ENCODE measurements at places on chromosomes 6 and 20. TPM values are rescaled to one million over a fixed set of nuclear protein-coding genes. Genes with fewer than 3 reads are reported as not detected.

DNA sequence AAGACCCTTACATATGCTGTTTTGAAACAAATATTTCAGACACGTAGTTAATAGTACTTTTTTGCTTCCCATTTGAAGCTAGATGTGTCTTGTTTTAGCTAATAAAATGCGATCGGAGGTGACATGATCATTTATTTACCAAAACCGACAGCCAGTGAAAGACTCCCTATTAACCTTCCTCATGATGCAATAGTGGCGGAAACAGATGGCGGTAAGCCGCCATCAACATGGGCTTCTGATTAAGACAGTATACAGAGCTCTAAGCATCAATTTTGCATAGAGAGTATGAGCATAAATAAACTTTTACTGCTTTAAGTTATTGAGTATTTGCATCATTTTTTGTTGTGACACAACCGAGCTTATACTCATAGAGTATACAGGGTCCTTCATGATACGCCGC lies 1282.4 kb upstream of the ADGRB3 start:
- no peak for DNase-seq

DNA sequence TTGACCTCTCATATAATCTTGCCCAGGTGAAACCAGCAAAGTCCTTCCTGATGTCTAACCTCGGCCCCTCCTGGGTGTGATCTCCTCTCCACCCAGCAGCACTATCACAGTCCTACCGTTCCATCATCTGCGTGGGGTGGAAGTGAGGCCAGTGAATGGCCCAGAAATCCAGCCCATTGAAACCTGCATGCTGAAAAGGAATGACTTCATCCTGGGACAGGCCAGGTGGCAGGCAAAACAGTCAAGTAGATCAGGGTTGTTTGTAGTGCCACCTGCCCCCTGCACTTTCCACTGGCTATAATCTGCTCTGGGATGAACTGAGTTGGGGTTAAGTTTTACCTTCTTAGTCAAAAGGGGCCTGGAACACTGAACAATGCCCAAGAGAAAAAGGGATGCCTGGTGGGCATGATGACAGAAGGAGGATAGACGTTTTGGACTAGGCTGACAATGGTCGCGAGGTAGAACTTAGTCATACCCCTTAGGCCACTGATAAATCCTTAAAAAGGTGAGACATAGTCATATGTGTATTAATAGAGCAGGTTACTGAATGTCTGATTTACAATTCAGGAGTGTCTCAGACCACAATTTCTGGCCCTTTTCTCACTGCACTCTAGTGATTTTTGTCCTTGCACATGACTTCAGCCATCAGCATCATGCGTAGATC lies 8.1 kb upstream of the HSP90AB1 start:
- no peak for DNase-seq

DNA sequence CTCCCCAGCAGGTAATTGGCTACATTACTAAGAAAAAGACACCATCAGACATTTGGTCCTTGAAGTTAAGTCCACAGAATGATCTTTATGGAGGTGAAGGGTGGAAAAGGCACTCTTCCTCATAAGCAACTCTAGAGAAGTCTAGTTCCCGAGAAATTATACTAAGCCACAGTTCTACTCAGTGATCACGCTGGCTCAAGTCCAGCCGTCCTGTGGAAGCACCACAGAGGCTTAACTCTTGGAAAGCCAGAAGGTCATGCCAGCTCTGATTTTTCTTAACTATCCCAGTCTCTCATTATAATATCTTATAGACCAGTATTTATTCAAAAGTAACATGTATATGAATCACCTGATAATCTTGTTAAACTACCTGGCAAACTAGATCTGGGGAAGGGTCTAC lies 258.5 kb downstream of the EYA4 start:
- no peak for DNase-seq

- no peak for DNase-seq
These were observed 126.8 kb upstream of the AGPAT4 start for GRCh38 chr6:161400671-161401070.

DNA sequence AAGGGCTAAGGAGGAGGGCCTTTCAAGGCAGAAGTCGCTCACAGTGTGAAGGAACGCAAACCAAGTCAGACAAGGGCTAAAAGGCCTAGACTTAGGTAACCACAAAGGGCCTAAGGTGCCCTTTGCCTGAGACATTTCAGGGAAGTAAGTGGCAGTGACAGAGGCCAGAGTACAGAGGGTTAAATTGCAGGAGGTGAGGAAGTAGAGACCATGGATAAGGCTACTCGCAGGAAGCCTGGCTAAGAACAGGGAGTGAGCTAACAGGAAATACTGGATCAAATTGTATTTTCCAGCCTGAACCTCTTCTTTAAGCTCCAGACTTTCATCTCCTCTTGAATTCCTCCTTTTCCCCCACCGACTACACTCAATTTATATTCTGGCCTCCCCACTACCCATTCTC lies 16.6 kb downstream of the ZHX3 start:
- DNase-seq, result no peak

DNA sequence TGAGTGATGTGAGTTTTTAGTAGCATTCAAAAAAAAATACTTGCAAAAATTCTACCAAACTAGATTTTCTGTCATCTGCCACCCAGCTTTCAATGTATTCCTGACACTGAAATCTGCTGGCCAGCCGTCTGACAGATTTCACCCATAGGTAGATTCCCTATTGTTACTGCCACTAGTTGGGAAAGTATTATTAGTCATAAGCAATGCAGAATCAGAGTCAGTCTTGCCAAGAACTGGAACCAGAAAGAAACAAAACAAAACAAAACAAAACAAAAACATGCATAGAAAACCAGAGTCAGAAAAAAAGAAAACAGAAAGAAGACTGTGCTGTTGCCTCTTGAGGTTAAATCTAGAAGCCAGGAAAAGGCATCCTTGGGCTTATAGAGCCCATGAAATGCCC lies 293.1 kb upstream of the KCNQ5 start:
- DNase-seq, result no peak

GRCh38 chr6:129359811-129360681 lies 349.9 kb downstream of the ARHGAP18 start:
- DNase-seq, result no peak

DNA sequence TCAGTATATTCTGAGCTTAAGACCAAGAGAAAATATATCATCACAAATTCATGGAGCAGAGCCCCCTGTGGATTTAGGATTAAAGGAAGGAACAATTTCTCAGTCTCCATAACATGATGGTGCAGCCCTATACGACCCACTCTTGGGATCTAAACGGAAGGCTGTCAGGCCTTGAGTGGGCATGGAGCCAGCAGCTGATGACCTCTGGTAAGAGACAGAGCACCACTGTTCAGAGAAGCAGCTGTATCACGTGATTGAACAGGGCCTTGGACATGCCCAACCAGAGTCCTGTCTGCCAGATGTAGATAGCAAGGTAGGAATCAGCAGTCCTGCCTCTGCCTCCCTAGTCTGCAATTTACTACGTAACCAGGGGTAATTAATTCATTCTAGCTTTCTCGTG lies 259.4 kb upstream of the POU3F2 start:
- no peak for DNase-seq

DNA sequence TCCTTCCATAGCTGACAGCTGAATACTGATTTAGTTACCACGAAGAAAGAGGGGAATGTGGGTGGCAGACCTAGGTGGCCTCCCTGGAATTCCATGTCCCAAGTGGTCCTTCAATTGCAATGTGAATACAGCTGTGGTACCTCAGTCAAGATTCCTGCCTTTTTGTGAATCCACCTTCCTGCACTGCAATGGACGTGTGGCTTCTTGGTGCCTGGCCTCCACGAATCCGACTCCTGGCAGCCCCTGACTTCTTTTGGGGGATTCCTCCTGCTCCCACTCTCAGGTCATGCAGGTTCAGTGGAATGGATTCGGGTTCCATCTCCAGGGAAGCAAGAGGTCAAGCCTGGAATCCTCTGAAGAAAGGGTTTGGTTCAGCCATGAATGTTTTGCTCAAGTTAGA lies 117.8 kb downstream of the DACT2 start:
- no peak for DNase-seq

- no peak for DNase-seq
These were observed 29.4 kb downstream of the PNLDC1 start for GRCh38 chr6:159829526-159829925.

DNA sequence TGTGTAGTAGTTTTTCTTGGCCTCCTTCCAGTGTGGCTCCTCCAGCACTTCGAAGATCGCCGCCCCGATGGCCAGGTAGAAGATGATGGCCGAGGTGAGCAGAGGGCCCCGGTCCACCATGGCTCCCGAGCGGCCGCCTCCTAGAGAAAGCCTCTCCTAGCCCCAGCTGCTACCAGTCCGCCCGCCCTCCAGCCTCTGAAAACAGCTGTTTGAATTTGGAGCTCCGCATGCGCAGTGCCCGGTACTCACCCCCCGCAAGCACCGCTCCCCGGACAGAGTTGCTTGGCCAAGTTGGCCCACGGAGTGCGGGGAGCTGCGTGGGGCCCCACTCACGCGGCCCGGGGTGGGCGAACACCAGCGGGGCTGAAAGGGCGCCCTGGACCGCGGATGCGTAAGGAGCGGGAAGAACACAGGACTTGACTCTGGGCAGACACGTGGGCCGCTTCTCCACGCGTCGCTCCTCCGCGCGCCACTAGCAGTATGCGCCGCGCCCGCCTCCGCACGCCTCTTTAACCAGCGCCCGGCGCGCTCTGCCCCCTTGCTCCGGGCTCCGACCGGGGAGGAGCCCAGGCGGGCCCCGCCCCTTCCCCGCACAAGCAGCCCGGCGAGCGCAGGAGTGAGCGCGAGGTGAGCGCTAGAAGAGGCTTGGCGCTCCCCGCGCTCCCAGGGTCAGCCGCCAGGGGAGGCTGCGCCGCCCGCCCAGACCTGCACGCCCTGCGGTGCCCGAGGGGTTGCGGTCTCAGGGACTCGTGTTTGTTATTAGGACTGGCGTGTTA lies at the start of gene KCNK5:
Gene KCNK5, minus strand, starts transcription at position 484 of the 776 bp plus-strand sequence. Its CDS starts 364 bp downstream, at position 120.
- peak; percentile 70 for DNase-seq

DNA sequence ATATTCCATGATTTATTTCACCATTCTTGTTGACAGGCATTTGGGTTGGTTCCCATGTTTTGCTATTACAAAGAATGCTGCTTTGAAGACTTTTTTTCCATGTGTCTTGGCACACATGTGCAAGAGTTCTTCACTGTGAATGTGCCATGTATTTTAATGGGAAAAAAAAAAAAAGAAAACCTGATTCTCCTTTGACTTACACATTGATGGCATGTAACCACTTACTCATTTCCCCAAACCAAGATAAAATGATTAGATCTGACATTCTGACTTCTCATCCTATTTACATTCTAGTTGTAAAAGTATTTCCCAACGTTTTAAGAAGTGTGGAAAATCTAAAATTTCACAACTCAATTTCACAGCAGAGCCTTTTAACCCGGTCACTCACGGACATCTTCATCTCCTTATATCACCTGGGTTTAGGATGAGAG lies 4.4 kb downstream of the CAP2 start:
- DNase-seq, result no peak

- DNase-seq, result no peak
These were observed 44.9 kb upstream of the PKHD1 start for GRCh38 chr6:52132292-52132691.

DNA sequence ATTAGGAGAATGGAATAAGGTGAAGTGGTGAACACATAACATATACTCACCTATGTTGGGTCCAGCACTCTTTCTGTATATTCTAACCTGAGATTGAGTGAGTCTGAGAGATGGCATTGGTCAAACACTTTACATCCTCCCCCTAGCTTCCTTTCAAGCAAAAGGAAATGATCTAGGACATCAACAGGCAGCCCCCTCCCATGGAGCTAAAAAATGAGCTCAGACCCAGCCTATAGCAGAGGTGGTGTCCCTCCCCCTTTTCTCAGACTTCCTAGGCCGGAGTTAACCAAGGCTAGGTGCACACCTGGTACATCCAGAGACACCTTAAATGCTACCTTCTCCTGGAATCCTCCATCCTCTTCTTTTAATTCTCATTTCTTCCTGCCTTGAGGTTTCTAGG lies 5.5 kb upstream of the SDC4 start:
- no peak for DNase-seq

DNA sequence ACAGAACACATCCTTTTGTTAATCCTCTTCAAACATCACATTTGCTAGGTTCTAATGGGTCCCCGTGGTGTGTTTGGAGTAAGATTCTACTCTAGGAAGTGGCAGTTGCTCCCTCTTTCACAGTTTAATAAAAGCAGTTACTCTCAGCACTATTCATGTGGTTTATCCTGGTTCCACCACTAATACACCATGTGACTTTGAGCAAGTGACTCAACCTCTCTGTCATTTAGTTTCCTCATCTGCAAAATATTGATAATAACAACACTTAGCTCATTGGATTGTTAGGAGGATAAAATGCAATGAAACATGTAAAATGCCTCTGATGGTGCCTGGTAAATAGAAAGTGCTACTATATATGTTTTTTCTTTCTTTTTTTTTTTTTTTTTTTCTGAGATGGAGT lies 488.0 kb upstream of the NOX3 start:
- DNase-seq, result no peak

GRCh38 chr20:61599061-61599531 lies 347.0 kb downstream of the CDH4 start:
- DNase-seq, result no peak

DNA sequence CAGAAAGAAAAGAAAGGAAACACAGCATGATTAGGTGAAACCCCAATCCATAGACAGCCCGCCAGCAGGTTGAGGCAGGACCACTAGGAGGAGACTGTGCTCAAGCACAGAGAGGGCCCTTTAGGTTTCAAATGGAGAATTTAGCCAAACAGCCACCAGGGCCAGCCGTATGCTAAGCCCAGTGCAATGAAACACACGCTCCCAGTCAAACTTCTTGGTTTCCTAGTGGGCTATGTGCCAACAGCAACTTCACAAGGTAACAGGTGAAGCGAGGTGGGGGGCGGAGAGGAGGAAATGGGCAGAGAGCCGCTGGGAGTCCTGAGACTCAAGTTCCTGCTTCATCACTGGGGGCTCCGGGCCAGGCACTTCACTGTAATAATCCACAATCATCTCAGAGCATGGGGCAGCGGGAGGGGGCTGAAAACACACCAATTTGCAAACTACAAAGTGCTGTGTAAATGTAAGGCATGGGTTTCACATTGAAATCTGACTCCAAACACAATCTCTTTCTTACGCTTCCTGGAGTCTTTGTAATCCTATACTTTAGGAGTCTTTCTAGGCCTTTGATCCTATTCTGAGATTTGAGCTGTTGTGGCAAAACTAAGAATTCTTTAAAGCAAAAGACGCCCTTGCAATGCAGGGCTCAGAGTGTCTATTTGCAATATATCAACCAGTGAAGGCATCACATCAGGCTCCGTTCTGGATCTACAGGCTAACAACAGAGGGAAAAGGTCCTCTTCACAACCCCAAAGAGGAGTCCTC lies 117.3 kb downstream of the OPRM1 start:
- peak; percentile 68 for DNase-seq

- DNase-seq, result no peak
These were observed 7.1 kb upstream of the ARMC12 start for GRCh38 chr6:35729722-35730121.

EBF4 gene
- polyA plus RNA-seq, result 31.8 TPM

RNASET2 gene
- polyA plus RNA-seq, result 62.6 TPM

ME1 gene
- polyA plus RNA-seq, result 2.7 TPM

ACTR5 gene
- 10.2 TPM for polyA plus RNA-seq

SLC2A10 gene
- polyA plus RNA-seq, result 15.3 TPM

EPB41L1 gene
- 62.4 TPM for polyA plus RNA-seq

CDKN1A gene
- 10.2 TPM for polyA plus RNA-seq

All from renal cortex interstitium (tissue), 15 donors.